ENCODE measurements at places on chromosomes 13 and 19.
A peak's percentile ranks its signal among the peaks of the same experiment; 100 is the strongest.

- DNase-seq: no peak
These were observed 14.1 kb upstream of the CCNA1 start for GRCh38 chr13:36418022-36418805.

DNA sequence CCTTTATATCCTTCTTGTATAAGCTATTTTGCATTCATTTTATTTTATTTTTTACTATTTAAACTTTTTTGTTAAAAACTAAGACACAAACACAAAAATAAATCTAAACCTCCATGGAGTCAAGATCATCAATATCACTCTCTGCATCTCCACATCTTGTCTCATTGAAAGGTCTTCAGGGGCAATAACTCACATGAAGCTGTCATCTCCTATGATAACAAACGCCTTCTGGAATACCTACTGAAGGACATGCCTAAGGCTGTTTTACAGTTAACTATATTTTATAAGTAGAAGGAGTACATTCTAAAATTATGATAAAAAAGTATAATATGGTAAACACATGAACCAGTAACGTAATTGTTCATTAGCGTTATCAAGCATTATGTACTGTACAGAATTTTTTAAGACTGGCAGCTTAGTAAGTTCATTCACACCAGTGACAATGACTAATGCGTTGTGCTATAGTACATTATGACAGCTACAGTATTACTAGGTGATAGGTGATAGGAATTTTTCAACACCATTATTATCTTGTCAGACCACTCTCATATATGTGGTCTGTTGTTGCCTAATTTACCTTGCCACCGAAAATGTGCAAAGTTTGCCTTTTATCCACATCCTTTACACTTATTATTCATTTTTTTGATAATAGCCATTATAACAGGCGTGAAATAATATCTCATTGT, 390.7 kb upstream of the SLITRK1 start:
- DNase-seq: no peak

DNA sequence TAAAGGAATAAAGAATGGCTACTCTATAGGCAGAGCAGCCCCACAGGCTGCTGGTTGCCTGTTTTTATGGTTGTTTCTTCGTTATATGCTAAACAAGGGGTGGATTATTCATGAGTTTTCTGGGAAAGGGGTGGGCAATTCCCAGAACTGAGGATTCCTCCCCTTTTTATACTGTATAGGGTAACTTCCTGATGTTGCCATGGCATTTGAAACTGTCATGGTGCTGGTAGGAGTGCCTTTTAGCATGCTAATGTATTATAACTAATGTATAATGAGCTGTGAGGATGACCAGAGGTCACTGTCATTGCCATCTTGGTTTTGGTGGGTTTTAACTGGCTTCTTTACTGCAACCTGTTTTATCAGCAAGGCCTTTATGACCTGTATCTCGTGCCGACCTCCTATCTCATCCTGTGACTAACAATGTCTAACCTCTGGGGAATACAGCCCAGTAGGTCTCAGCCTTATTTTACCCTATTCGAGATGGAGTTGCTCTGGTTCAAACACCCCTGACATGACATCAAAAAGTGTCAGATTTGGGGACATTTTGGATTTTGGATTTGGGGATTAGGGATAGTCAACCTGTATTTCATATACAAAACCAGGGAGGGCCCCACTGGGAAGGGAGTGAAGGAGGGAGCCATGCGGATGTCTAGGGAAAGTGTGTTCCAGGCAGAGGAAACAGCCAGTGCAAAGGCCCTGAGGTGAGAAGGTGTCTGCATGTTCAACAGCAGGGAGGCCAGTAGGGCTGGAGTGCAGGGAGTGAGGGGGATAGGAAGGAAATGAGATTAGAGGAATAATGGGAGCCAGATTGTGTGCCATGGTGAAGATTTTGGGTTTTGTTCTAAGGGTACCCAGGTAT, 10.9 kb downstream of the FXYD5 start:
- DNase-seq: no peak

- DNase-seq: no peak
These were observed 8.2 kb upstream of the LAMP1 start for GRCh38 chr13:113288880-113289279.

- DNase-seq: no peak
These were observed 314.2 kb downstream of the OLFM4 start for GRCh38 chr13:53342623-53343360.

DNA sequence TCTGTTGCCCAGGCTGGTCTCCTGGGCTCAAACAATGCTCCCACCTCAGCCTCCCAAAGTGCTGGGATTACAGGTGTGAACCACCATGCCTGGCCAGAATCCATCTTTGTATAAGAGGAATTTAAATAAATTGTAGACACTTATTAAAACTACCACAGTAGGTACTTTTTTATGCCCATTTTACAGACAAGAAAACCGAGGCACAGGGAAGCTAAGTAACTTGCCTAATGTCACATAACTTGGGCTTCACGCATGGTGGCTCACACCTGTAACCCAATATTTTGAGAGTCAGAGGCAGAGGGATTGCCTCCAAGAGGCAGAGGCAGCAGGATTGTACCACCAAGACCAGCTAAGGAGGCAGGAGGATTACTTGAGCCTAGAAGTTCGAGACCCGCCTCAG, 22.7 kb upstream of the CALM3 start:
- no peak for DNase-seq

DNA sequence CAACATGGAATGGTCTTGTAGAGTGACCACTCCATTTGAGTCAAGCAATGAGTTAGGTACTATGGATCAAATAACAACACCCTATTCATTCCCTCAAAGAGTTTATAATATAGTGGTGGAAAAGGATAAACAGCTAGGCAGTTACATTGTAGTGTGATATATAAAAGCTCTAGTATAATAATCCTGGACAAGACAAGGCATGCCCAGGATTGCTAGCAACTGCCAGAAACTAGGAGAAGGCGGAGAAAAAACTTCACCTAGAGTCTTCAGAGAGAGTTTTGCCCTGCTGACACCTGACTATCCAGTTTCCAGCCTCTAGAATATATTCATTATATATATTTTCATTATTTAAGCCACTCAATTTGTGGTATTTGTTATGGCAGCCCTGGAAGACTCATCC, 530.6 kb downstream of the KLF12 start:
- no peak for DNase-seq

GRCh38 chr13:99656092-99656745, 154.9 kb downstream of the TM9SF2 start:
- peak; percentile 65 for DNase-seq

DNA sequence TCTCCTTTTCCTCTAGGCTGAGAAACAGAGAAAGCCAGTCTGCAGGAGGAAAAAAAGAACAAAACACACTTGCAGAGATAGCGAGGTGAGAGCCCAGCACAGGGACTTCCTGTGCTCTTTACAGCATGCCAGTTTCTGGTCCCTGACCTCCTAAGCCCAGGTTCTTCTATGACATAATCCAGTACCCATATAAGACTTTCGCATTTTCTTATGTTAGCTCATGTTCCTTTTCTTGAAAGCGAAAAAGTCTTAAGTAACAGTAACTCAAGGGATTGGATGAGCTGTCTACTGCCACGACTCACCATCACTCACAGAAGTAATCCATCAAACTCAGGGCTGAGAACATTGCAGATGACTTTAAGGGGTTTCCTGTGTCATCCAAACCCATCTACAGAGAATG, 17.4 kb downstream of the CCDC70 start:
- no peak for DNase-seq

- no peak for DNase-seq
These were observed 128.3 kb downstream of the URI1 start for GRCh38 chr19:30070198-30070967.

DNA sequence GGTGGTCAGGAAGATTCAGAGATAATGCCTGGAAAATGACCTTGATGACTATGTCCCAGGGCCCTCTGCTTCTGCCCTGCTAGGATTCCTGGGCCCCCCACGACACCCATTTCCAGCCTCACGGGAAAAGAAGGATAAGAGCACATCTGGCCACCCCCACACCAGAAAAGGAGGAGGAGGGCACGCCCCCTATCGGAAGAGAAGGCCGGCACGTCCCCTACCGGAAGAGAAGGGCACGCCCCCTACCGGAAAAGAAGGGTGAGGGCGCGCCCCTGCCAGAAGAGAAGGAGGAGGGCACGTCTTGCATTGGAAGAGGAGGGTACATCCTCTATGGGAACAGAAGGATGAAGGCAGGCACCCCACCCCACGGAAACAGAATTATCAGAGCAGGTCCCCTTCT, 84.3 kb downstream of the IER2 start:
- peak; percentile 41 for DNase-seq

DNA sequence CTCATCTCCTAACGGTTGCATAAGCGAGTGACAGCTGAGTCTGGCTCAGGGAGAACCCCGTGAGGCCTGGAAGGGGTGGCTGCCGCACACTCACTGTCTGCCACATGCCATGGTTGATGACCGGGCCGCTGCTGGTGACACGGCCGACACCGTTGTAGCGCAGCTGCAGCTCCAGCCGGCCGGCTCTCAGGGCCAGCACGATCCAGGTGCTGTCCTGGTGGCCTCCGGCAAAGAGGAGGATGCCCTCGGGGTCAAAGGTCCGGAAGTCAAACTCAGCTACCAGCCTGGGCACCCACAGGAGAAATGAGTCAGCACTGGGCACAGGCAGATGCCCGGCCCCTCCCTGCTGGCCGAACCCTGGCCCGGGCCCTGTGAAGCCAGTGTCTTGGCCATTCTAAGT, 31.7 kb downstream of the GAS6 start:
- DNase-seq: no peak

DNA sequence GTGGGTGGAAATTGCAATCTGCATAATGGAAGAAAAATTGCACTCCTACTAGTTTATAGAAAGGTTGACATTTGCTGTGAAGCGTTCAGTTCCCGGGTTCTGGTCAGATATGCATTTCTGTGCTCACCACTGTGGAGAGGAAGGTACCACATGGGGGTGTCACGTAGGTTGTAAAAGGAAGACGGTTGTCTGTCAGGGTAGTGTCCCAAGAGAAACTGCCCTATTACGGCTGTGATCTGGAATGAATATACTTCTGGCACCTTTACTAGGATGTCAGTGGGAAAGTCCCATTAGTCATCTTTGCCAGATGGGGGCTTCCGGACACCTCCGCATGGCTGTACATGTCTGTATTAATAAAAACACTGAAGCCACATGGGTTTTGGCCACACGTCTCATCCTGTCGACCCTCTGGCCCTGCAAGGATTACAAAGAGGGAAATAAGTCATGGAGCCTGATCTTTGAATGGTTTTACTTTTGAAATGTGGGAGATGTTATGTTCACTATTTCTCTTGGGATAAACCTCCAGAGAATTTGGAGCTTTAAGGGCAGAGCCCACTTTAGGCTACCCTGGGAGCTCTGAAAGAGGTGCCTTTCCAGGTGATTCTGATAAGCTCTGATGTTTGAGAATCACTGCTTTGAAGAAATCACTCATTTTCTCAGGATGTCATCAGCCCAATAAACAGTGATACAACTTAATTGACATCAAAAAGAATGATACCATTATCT, 133.9 kb downstream of the AKAP11 start:
- DNase-seq: no peak

DNA sequence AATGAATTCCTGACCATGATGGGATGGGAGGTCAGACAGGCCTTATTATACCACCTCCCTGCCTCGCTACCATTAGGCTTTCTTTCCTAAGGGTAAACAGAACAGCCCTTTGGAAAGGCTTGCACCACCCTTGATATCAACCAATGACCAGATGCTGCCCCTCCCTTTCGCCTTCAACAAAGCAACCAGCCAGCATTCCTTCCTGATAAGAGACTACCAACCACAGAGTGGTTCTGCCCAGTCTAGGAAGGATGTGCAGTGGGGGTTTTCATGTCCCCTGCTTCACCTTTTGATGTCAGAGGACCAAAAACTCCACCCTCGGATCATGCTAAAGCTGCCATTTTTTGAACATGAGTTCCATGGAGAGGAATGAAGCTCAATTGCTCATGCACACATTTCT, 21.7 kb downstream of the TEX30 start:
- no peak for DNase-seq

- no peak for DNase-seq
These were observed 370.6 kb downstream of the DIAPH3 start for GRCh38 chr13:59793107-59793506.

- no peak for DNase-seq
These were observed 191.0 kb upstream of the HTR2A start for GRCh38 chr13:47087841-47088240.

DNA sequence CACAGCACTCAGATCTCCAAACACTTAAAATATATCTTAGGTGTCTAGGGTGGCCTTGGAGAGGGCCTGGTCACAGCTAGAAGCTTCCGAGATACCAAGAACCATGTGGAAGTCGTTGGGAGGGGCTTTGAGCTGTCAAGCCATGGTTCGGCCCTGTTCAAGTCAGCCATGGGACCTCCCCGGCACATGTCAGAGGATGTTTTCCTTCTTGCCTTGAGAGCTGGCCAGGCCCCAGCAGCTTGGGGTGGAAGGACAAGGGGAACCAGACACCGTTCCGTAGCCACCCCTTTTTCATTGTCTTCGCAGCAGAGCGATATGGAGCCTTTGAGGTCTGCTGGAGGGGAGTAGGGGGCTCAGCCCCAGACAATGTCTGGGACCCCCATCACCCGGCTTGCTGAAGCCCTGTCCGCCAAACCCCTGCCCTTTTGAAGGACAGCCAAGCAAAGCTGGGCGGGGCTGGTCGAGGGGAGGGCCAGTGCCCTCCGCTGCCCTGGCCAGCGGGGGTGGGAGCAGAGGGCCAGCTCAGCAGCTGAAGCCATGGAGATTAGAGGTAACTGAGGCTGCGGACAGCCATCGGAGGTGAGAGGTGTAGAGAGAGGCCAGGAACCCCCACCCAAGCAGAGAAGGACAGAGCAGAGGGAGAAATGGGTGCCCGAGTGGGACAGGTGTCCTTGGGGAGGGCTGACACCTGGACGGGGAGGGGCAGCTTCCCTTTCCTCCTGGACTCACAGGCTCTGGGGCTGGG, 435 bp downstream of the KLK11 start:
- DNase-seq: no peak

- DNase-seq: no peak
These were observed 5.9 kb downstream of the BRME1 start for GRCh38 chr19:13899912-13900584.

DNA sequence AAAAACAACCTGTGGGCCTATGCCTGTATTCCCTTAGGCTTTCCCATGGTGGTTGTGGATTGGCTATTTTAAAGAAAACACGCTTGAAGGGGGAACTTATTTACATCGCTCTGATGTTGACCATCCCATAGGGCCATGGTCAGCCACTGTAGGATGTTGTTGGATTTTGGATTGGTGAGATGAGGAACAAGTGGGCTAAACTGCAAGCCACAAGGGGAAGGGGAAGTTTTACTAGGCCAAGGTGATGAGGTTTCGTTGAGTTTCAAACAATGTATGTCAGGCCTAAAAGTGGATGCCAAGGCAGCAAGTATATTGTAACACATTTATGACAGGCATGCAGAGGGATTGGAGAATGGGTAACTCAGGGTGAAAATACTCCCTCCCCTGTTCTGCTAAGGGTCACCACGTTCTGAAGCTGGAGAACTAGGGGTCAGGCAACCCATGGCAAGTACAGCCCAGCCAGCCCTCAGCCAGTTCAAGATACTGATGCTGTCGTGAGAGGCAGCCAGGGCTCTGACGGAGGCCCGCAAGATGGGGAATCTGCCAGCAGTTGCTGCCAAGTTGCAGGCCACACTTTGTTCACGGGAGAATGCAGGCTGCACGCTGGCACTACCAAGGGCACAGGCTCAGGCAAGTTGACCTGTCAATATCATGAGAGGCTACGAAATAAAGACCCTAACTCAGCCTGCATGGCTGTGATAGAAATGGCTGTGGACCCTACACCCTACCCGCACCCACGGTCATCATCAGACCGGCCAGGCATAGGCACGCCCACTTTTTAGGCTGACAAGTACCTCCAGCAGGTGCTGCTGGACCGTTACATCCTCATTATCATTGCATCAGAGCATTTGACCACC, 11.1 kb downstream of the IRGC start:
- DNase-seq: no peak

- DNase-seq: no peak
These were observed 5.5 kb downstream of the SIN3B start for GRCh38 chr19:16834747-16835146.

GRCh38 chr19:805166-805551, 7.9 kb downstream of the PTBP1 start:
- DNase-seq: no peak
